ENCODE measurements at places on chromosomes 5 and 9.

GRCh38 chr9:121735065-121735792 lies 83.8 kb downstream of the DAB2IP start:
- no peaks in the 10 kb centered on the region for H3K27me3 ChIP-seq
- H3K4me3 ChIP-seq: peak overlapping the region; percentile 8
- no peaks in the 10 kb centered on the region for H3K36me3 ChIP-seq

DNA sequence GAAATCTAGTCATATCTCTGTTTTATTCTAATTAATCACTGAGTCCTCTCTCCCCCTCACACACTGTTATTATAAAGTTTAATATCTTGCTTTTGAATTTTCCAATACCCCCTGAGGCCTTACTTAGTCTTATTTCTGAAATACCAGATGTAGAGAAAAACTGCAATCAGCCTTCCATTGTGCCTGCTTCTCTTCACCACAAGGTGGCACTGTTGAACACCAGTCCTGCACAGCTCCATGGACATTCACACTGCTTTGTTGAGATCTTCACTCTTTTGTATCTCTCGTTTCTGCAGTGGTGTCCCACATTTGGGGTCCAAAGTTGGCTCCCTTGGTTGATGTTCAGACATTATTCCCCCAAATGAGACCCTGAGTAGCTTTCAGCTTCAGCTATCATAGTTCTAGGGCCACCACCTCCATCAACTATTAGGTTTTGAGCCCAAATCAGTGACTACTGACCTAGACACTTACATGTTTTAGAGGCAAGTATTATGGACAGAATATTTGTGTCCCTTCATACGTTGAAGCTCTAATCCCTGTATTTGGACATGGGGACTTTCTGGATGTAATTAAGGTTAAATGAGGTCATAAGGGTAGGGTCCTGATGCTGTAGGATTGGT lies 24.3 kb downstream of the BOD1 start:
- H3K27me3 ChIP-seq: no peaks in the 10 kb centered on the region
- H3K4me3 ChIP-seq: no peak overlapping the region
- H3K36me3 ChIP-seq: no peaks in the 10 kb centered on the region
- DNase-seq: no peak
- H3K27ac ChIP-seq: no peak overlapping the region

DNA sequence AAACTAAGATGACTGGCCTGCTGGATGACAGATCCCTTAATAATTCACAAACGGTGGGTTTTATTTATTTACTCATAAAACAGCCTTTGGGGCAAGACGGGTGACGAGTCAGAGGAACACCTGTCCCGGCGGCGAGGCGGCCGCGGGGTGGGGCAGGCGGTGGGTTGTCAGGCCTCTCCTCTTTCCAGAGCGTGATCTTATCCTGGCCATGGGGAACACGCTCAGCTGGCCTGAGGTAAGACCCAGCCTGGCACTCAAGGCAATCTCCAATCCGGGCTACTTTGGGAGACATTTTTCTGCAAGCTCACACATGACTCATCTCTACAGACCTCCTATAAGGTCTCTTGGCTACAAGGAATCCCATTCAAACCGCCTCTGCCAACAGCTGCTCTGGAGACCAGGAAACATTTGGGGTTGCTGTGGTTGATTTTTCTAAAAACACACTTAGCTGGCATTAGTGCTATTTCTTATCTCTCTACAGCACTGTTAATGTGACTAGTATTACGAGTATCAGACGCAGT lies 6.3 kb downstream of the RAPGEF1 start:
- no peaks in the 10 kb centered on the region for H3K36me3 ChIP-seq
- peak overlapping the region; percentile 15 for H3K4me3 ChIP-seq
- peak overlapping the region; percentile 84 for H3K27ac ChIP-seq

GRCh38 chr5:71600783-71601182 lies 13.6 kb downstream of the MCCC2 start:
- peaks cover 27% of the 10 kb centered on the region for H3K4me1 ChIP-seq
- H3K36me3 ChIP-seq: peaks cover 13% of the 10 kb centered on the region
- peak overlapping the region; percentile 1 for H3K4me3 ChIP-seq
- no peaks in the 10 kb centered on the region for H3K27me3 ChIP-seq
- DNase-seq: no peak

- H3K4me1 ChIP-seq: no peaks in the 10 kb centered on the region
- no peak for DNase-seq
- H3K27ac ChIP-seq: no peak overlapping the region
- no peaks in the 10 kb centered on the region for H3K27me3 ChIP-seq
- H3K4me3 ChIP-seq: no peak overlapping the region
Measured at GRCh38 chr9:122392714-122393113, 21.9 kb downstream of the PTGS1 start.

GRCh38 chr5:134114886-134115805 lies 665 bp downstream of the TCF7 start:
- H3K27me3 ChIP-seq: peaks cover 4% of the 10 kb centered on the region
- peaks cover 9% of the 10 kb centered on the region for H3K36me3 ChIP-seq
- no peak overlapping the region for H3K27ac ChIP-seq

Data from astrocyte (in vitro differentiated cells and primary cell).